Left ventricle myocardium inferior (tissue), 1 donor: ENCODE measurements at places on chromosomes 4 and X.

GRCh38 chrX:69311936-69312670 is 146.8 kb upstream of the PJA1 start:
- no peak for DNase-seq

DNA sequence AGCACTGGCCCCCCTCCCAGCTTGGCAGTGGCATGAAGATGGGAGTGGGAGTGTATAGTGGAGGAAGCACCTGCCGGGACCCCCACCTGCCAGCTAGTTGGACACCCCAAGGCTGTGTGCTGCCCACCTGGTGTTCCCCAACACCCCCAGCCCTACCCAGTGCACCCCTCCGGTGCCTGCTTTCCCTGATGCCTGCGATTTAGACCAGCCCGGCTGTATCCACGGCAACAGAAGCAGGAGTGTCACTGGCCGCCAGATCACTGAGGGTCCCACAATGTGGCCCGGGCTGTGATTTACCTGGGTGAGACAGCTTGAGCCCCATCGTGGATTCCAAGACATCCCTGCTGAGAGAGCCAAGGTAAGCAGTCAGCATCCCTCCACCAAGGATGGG is 533 bp downstream of the GPR173 start:
- no peak for DNase-seq

DNA sequence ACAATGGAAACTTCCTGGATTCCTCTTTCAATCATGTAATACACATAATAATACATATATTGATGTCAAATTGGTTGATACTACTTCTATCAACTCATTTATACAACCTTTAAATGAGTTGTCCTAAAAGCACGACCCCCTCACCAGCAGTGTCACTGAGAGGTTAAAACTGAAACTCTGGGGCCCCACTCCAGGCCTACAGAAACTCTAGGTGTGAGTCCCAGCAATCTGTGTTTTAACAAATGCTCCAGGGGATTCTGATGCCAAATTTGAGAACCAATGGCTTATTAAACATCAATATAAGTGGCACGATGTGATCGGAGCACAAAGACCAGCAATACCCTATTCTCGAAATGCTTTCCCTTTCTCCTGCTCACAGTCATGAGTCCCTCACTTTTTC is 47.9 kb downstream of the ATP8A1 start:
- no peak for DNase-seq

DNA sequence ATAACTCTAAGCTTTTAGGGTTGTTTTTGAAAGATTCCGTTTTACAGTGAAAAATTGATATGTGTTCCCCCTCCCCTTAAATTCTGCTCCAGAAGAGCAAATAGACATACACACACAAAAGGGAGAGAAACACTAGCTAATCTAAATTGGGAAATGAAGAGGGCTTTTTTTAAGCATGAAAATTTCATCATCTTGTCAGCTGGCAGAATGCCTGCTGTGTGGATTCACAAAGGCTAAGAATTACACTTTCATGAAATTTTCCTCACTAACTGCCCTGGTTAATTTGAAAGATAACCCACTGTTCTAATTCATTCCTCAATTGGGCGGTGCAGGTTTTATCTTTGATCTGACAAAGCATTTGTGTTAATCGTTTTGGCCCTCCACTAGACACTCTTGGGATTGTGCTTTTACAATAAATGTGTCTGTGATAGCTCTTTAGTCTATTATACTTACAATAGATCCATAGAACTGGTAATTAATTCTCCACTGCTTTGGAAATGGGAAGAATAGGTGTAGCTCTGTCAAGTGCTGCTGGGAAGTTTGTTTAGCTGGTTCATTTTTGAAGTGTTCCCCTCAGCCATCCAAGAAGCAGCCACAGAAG is 152.9 kb downstream of the POLA1 start:
- DNase-seq, result no peak
